ENCODE measurements at places on chromosomes 12 and 14.

GRCh38 chr12:50820177-50820576 lies 22.5 kb upstream of the TMPRSS12 start:
- DNase-seq, result no peak

GRCh38 chr12:666766-667308 lies 3.6 kb upstream of the NINJ2 start:
- no peak for DNase-seq

DNA sequence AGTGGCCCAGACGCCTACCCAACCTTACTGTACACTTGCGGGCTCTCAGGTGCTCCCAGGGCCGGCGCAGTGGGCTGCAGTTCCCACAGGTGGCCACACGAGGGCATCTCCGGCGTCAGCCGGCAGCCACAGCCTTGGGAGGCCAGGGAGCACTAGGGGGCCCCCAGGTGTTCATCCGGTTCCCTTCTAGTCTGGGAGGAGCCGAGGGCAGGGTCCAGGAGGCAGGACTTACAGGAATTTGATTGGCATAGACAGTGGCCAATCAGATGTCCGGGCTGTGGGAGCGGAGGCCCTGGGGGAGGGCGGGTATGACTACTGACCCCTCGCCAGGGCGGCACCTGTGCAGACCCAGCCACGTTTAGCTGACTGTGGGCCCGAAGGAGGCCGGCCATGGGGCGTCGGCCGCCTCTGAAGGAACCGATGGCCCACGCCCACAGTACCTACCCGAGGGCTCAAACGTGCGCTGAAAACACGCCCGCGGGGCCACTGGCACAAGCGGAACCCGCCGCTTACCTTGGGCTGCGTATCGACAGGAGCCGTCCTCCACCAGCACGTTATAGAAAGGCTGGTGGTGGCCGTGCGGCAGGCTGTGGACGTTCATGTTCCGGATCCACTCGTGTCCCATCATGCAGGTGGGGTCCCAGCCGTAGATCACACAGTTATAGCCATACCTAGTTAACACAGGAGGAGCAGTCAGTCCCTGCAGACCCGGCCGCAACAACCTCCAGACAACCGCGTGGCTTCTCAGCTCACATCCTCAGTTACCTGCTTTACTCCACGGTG lies 34.8 kb downstream of the FBXO21 start:
- peak; percentile 81 for DNase-seq

GRCh38 chr12:67006610-67007009 lies 262.5 kb upstream of the CAND1 start:
- no peak for DNase-seq

Data from HuH-7 (cell line).